ENCODE measurements at places on chromosomes 12 and 14. TPM values are rescaled to one million over a fixed set of nuclear protein-coding genes. Genes with fewer than 3 reads are reported as not detected.
A peak's percentile ranks its signal among the peaks of the same experiment; 100 is the strongest.

DNA sequence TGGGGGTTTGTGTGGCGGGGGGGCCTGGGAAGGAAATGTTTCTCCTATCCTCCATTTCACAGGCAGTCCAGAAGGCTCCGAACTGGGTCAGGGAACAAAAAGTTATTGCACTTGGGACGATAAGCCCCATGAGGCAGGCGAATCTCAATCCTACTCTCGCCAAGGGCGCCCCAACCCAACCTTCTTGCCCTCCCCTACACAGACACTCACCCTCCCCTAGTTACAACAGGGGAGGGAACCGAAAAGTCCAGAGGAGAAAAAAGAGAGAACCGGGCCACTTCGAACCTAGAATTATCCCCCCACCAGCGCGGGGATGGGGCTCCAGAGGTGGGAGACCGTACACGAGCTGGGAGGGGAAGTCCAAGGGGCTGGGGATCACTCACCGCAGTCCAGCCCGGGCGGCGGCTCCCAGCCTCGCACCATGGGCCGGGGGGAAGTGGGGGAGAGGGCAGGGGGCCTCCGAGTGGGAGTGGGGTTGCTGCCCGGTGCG lies 357 bp downstream of the HOMEZ start:
- no peaks in the 10 kb centered on the region for H3K27me3 ChIP-seq
- peaks cover 23% of the 10 kb centered on the region for H3K4me1 ChIP-seq
- peak overlapping the region; percentile 95 for H3K4me3 ChIP-seq

GRCh38 chr12:96327346-96327745 lies 72.9 kb downstream of the CDK17 start:
- H3K36me3 ChIP-seq, result peaks cover 48% of the 10 kb centered on the region
- no peak for DNase-seq
- H3K27me3 ChIP-seq, result no peaks in the 10 kb centered on the region
- no peak overlapping the region for H3K4me3 ChIP-seq
- H3K27ac ChIP-seq, result no peak overlapping the region

- H3K36me3 ChIP-seq, result peaks cover 7% of the 10 kb centered on the region
- H3K4me1 ChIP-seq, result no peaks in the 10 kb centered on the region
- H3K27me3 ChIP-seq, result no peaks in the 10 kb centered on the region
- DNase-seq, result no peak
- no peak overlapping the region for H3K27ac ChIP-seq
Measured at GRCh38 chr14:67963545-67963944, 144.0 kb downstream of the RAD51B start.

DNA sequence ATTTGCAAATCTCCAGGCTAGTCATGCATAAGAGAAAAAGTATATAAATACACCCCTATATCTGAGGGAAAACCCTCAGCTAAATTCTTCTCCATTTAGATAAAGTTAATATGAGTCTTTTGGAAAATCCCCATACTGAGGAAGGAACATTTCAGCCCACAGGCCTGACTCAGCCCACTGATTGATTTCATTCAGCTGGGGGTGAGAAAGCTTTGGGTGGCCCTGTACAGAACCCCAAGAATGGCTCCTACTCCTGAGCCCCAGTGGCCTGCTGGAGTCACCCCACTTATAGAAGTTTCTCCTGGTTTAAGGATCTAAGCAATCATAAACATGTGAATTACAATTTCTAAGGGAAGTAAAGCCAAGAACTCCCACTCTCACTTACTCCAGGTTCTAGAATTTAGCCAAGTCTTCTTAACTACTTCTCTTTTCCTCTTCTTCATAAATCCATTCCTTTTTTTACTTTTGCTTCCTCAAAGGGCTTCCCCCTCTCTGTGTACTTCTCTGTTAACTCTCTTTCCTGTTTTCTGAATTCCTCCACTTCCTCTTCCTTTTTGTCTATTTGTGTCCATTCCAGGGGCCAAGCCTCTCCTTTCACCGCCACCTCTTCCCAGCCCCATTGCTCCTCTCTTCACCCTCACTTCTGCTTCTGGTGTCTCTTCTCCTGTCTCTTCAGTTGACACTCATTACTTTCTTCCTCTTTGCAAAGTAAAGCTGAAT lies 21.0 kb downstream of the RTN1 start:
- no peaks in the 10 kb centered on the region for H3K36me3 ChIP-seq
- H3K27me3 ChIP-seq, result no peaks in the 10 kb centered on the region
- no peak overlapping the region for H3K4me3 ChIP-seq
- H3K27ac ChIP-seq, result no peak overlapping the region
- DNase-seq, result no peak
- no peaks in the 10 kb centered on the region for H3K4me1 ChIP-seq

DNA sequence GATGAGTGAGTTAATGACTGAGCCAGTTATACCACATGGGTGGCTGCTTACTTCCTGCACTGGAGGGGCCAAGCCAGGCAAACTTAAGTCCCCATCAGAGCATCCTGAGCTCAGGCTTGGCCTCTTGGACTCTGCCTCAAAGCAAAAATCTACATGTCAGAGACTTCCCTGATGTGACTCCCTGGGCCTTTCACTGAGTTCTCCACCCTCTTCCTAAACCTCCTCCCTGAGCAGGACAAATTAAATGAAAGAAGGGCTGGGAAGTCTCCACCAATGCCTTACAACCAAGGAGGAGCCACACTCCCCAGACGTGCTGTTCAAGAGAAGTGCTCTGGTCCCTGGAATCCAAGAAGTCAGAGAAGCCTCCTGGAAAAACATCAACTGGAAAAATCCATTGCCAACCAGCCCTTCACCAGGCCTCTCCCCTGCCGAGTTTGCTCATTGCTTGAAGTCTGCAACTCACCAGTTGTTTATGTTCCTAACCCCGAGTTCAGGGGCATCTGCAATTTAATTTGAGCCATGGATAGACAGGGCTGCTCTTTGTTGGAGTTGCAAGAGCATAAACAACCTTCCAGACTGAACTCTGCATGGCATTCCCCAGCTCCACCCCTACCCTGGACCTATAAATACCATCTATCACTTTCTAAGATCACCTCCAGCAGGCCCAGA lies 160.5 kb downstream of the ANO2 start:
- no peaks in the 10 kb centered on the region for H3K36me3 ChIP-seq
- no peak for DNase-seq
- no peak overlapping the region for H3K4me3 ChIP-seq
- H3K27ac ChIP-seq, result no peak overlapping the region

- H3K27ac ChIP-seq, result no peak overlapping the region
- no peak overlapping the region for H3K4me3 ChIP-seq
- no peak for DNase-seq
- no peaks in the 10 kb centered on the region for H3K36me3 ChIP-seq
Measured at GRCh38 chr12:130447655-130447965, 109.9 kb downstream of the PIWIL1 start.

GRCh38 chr12:10571141-10571540 lies 42.3 kb downstream of the MAGOHB start:
- H3K36me3 ChIP-seq, result no peaks in the 10 kb centered on the region
- H3K27me3 ChIP-seq, result peaks cover 8% of the 10 kb centered on the region
- H3K27ac ChIP-seq, result no peak overlapping the region
- H3K4me1 ChIP-seq, result no peaks in the 10 kb centered on the region
- no peak overlapping the region for H3K4me3 ChIP-seq
- DNase-seq, result no peak

DNA sequence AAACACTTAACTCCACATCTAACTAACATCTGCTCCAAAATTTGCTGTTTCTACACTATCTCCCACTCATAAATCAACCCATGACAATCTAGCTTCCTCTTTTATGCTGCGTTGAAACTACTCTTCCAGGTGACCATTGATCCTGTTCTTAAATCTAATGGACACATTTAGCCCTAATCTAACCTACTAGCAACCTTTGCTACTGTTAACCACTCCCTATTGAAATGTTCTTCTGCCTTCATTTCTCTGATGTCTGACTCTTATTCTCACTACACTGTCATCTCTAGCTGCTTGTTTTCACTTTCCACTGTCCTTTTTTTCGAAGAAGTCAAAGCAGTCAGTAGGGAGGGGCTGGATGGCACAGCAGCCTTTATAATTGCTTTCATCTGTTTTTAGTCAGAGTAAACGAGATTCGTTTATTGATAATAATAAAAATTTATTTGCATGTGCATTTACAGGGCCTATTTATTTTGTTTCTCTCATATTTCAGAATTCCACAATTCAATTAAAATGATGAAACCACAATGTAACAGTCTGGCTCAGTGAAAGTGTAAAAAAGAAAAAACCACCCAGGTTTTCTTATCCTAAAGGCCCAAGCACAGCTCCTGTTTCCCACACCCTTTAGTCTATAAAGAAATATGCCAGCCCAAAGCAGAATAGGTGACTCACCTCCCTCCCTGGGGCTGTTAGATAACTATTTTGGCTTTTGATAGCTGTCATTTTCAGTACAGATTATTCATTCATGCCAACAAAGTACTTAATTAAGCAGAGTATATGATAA lies 44.9 kb downstream of the ATP2B1 start:
- H3K27ac ChIP-seq, result peak overlapping the region; percentile 10
- H3K4me3 ChIP-seq, result peak overlapping the region; percentile 9
- H3K4me1 ChIP-seq, result peaks cover 26% of the 10 kb centered on the region
- no peaks in the 10 kb centered on the region for H3K27me3 ChIP-seq
- no peaks in the 10 kb centered on the region for H3K36me3 ChIP-seq

DNA sequence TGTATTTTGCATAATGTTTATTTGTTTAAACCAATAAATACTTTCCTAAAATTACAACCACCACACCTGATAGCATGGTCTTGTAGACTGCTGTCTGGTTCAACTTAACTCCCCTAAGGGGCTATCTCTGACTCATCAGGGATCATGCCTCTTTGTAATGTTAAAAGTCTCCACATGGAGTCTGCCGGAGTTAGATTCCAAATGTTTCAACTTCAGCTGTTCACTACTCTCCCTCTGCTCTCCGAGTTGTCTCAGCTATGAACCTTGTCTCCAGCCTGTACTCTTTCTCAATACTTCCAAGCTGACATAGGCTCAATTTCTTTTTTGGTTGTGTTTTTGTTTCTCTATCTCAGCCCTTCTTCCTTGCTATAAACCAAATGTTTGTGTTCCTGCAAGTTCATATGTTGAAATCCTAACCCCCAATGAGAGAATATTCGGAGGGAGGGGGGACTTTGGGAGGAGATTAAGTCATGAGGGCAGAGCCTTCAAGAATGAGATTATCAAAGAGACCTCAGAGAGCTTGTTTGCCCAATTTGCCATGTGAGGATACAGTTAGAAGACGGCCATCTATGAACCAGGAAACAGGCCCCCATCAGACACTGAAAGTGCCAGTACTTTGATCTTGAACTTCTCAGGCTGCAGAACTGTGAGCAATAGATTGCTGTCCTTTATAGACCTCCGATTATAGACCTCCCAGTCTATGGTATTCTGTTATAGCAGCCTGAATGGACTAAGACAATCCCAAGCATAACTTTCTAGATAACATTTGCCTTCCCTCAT lies 858.2 kb downstream of the VRK1 start:
- H3K4me1 ChIP-seq, result peaks cover 3% of the 10 kb centered on the region
- H3K27me3 ChIP-seq, result no peaks in the 10 kb centered on the region
- H3K4me3 ChIP-seq, result no peak overlapping the region
- no peak overlapping the region for H3K27ac ChIP-seq
- H3K36me3 ChIP-seq, result no peaks in the 10 kb centered on the region

GRCh38 chr12:132315951-132316350 lies 13.4 kb downstream of the GALNT9 start:
- no peaks in the 10 kb centered on the region for H3K27me3 ChIP-seq
- no peak overlapping the region for H3K27ac ChIP-seq
- no peak for DNase-seq
- H3K36me3 ChIP-seq, result no peaks in the 10 kb centered on the region

DNA sequence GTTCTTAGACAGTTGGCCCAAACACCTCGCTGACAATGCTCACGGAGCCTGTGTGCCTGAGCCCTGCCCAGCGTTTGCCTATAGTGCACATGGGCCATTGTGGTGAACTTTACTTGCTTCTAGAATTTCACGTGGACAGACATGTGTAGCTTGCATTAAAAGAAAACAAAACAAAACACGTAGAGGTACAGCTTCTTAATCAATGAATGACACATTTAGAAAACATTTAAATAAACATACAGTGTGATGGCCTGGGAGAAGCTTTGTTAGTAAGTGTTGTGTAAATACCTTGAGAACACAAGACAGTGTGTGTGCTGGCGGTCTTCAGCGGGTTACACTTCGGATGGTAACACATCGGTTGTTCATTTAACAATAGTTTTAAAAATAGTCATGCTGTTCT lies 38.1 kb downstream of the SMOC1 start:
- H3K4me1 ChIP-seq, result no peaks in the 10 kb centered on the region
- no peak overlapping the region for H3K4me3 ChIP-seq
- H3K27me3 ChIP-seq, result peaks cover 23% of the 10 kb centered on the region
- no peaks in the 10 kb centered on the region for H3K36me3 ChIP-seq

DNA sequence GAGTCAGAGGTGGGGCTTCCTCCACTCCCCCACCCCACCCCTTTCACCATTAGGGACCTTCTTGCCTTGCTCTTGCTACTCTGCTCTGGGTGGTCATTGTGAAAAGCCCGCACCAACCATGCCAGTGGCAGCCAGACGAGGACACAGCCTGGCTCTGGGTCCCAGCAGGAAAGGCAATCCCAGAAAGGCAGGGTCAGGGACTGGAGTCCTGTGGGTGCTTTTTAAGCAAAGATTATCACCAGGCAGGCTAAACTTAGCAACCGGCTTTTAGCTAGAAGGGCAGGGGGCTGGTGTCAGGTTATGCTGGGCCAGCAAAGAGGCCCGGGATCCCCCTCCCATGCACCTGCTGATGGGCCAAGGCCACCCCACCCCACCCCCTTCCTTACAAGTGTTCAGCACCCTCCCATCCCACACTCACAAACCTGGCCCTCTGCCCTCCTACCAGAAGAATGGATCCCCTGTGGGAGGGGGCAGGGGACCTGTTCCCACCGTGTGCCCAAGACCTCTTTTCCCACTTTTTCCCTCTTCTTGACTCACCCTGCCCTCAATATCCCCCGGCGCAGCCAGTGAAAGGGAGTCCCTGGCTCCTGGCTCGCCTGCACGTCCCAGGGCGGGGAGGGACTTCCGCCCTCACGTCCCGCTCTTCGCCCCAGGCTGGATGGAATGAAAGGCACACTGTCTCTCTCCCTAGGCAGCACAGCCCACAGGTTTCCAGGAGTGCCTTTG lies 1.2 kb upstream of the GAPDH start:
- peak overlapping the region; percentile 96 for H3K27ac ChIP-seq
- no peaks in the 10 kb centered on the region for H3K27me3 ChIP-seq
- peak; percentile 38 for DNase-seq
- H3K4me1 ChIP-seq, result peaks cover 22% of the 10 kb centered on the region

DNA sequence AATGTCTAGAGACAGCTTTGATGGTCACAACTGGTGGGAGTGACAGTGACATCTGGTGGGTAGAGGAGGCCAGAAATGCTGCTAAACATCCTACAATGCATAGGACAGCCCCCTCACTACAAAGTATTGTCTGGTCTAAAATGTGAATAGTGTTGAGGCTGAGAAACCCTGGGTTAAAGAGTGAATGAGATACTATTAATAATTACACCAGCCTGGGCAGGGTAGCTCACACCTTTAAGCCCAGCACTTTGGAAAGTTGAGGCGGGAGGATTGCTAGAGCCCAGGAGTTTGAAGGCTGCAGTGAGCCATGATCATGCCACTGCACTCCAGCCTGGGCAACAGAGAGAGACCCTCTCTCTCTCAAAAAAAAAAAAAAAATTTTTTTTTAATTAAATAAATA lies 11.1 kb downstream of the SVOP start:
- no peak overlapping the region for H3K27ac ChIP-seq
- no peak overlapping the region for H3K4me3 ChIP-seq
- no peak for DNase-seq

PUS7L gene
- total RNA-seq, result 24.4 TPM

NRIP2 gene
- not detected for total RNA-seq
